Cardiac fibroblast (primary cell): ENCODE measurements at places on chromosomes 4 and X.

- DNase-seq: no peak
Observed at GRCh38 chr4:183961795-183962194, 56.7 kb downstream of the STOX2 start.

GRCh38 chrX:28188526-28188925 lies 207.3 kb upstream of the DCAF8L1 start:
- DNase-seq: peak; percentile 13

GRCh38 chr4:23660865-23661264 lies 229.0 kb downstream of the PPARGC1A start:
- DNase-seq: no peak

- peak; percentile 61 for DNase-seq
Observed at GRCh38 chr4:66071911-66072310, 401.6 kb upstream of the EPHA5 start.

DNA sequence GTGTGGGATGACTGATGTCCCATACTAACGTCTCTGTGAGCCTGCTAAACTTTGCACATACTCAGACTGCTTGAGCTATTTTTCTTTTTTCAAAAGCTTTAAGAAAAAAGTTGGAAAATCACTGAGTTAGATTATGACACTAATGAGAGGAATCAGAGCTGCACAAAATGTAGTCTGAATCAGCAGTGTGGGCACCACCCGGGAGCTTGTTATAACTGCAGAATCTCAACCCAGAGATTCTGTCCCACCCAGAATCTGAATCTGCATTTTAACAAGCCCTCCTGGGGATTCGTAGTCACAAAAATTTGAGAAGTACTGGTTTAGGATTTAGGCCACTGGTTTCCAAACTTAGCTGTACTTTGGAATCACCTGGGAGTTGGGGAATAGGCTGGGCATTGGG lies 102.1 kb upstream of the MID1IP1 start:
- DNase-seq: no peak

DNA sequence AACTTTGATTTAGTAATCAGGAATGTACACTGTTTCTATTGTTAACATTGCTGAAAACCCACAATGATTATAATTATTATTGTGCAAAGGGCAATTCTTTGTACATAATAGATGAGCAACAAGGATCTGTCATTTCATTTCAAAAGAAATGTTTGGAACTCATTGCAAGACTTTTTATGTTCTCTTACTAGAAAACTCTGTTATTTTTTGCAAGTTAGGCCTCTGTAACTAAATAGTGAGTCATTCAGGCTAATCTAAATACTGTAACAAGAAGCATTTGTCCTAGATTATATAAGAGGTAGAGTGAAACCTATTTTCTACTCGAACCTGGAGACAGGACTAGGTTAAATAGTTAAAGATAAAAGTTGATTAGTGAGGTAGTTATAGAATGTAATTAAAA lies 93.2 kb upstream of the FAM47B start:
- peak; percentile 13 for DNase-seq

GRCh38 chr4:76535603-76536372 lies 100.8 kb downstream of the SHROOM3 start:
- no peak for DNase-seq

DNA sequence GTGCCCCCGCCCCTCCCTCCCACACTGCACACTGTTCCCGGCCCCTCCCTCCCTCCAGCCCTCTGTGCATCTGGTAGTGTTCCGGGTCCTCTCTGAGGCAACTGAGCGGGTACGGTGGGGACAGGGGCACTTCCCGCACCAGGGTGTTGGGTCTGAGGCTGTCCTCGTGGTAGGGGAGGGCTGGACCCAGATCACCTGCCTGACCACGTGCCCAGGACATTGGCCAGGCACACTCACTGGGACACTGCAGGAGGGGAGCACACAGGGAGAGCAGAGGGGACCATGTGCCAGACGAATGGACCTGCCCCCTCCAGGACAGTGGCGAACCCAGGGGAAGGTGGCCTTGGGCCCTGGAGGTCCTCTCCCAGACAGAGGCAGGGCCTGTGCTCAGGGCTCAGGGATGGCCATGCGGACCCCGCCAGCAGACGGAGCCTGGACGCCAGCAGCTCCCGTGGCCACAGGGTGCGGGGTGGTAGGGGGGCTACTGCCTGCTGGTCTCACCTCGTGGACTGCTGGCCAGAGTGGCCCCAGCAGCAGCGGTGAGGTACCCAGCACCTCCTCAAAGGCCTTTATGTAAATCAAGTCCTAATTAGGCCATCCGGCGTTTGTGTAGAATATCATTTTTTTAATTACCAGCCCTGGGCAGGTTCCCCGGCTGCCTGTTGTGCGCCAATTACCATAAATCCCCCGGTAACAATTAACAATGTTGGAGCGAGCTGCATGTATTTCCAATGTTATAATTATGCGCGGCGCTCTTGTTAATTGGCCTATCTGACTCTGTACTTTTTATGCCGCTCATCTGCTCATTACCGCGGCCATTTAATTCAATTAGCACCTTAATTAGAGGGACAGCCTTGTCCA lies 106.9 kb downstream of the FAM53A start:
- no peak for DNase-seq

DNA sequence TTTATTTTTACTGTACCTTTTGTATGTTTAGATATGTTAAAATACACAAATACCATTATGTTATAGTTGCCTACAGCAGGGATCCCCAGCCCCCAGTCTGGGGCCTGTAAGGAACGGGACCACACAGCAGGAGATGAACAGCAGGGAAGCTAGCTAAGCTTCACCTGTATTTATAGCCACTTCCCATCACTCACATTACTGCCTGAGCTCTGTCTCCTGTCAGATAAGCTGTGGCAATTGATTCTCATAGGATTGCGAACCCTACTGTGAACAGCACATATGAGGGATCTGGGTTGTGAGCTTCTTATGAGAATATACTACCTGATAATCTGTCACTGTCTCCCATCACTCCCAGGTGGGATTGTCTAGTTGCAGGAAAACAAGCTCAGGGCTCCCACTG lies 73.9 kb downstream of the BMPR1B start:
- no peak for DNase-seq

GRCh38 chrX:115344885-115345614 lies 55.5 kb downstream of the LUZP4 start:
- peak; percentile 96 for DNase-seq

- DNase-seq: peak; percentile 3
Observed at GRCh38 chrX:111270339-111270738, at the start of gene CAPN6. TSS of gene CAPN6 (minus strand) at chrX:111270483. CDS start at chrX:111263936, 6,547 bp downstream.

GRCh38 chrX:16156692-16157331 lies 10.5 kb upstream of the MAGEB17 start:
- no peak for DNase-seq

- no peak for DNase-seq
Observed at GRCh38 chr4:101651778-101652177, 138.8 kb upstream of the BANK1 start.

DNA sequence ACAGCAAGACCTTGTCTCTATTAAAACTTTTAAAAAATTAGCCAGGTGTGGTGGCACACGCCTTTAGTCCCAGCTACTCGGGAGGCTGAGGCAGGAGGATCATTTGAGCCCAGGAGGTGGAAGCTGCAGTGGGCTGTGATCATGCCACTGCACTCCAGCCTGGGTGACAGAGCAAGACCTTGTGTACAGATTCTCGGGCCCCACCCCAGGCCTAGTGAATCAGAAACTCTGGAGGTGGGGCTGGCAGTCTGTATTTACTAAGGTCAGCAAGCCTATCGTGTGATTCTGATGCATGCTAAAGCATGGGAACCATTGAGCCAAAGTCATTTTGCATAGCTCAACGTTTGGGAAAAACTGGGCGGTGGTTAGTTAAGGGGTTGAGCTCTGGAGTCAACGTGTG lies 3.5 kb downstream of the S100G start:
- DNase-seq: no peak

DNA sequence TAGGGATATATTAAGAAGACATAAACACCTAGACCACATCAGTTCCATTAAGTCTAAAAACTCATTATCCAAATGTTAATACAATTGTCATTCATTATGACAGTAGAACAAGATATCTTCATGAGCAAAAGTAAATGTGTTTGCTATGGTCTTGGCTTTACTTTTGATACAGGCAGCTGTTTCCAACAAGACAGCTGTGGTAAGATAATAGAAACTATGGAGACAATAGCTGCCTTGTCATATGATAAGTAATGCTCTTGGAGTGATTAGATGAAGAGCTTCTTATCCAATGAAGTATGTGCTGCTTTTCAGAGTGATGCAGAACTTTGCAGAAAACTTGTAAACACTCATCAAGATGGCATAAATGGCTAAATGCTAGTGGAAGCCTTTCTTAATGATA lies 1066.0 kb downstream of the FSTL5 start:
- no peak for DNase-seq

DNA sequence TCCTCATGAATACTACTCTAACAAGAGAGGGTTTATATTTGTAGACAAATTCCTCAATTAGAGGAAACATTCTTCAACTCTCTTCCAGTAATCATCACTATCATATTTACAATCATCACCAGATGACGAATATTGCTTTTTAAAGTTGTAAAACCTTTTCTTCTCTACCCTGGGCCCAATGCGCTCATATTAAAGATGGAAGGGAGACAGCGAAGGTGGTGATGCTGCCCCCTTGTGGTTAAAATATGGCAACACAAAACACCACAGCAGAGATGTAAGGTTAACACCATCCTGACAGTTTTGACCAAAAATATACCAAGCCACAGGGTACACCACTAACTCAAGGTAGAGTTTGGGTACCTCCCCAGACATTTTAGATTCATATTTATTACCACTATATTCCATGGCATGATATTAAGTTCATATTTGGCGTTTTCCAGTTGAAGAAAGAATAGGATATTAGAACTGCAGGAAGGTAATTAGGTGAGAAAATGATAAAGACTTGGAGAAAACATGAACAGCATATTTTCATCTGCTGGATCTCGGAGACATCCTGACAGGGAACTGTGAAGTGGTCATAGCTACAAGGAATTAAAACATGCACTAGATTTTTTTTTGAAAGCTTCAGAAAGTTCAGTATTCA lies 72.8 kb downstream of the SLC9A7 start:
- peak; percentile 65 for DNase-seq

GRCh38 chr4:10589799-10590198 lies 94.8 kb downstream of the CLNK start:
- peak; percentile 75 for DNase-seq

DNA sequence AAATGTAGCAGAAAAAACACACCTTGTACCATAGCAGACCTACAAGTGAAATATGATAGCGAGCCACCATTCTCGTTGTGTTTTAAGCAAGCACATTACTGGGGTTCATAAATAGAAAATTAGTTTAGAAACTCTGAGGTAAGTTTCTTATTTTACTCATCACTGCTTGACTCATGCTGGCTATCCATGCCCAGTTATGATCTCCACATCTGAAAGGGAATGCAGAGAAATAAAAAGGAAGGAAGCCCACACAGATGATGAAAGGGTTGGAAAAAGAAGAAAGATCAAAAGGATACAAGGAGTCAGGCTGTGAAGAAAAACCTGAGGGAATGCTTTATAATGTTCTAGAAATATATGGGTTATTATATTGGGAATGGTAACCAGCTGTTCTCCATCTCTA lies 54.5 kb downstream of the CAMK2D start:
- peak; percentile 22 for DNase-seq

- no peak for DNase-seq
Observed at GRCh38 chr4:3043282-3044020, 30.9 kb downstream of the HTT-AS start.

- peak; percentile 77 for DNase-seq
Observed at GRCh38 chr4:84814094-84814750, 152.3 kb downstream of the WDFY3 start.

GRCh38 chr4:16225863-16226815 lies at the start of gene TAPT1:
TSS of gene TAPT1 (minus strand) at chr4:16226471. CDS start at chr4:16226457, 14 bp downstream.
- peak; percentile 55 for DNase-seq

DNA sequence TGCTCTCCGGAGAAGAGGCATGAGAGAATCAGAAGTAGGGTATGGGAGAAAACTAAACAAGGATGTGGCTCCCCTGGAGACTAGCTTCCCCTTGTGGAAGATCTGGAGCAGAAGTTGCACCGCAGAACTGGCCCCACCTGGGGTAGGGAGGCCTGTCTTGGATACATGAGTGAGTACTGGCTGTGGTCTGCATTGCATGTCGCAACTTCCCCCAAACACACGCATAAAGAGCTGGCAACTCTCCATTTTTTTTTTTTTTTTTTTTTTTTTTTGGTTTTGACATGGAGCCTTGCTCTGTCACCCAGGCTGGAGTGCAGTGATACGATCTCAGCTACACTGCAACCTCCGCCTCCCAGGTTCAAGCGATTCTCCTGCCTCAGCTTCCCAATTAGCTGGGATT lies 119.9 kb downstream of the EGF start:
- peak; percentile 16 for DNase-seq

- DNase-seq: no peak
Observed at GRCh38 chrX:18578546-18578945, 93.4 kb downstream of the RS1 start.

- DNase-seq: no peak
Observed at GRCh38 chr4:83709627-83710026, 173.7 kb downstream of the GPAT3 start.

DNA sequence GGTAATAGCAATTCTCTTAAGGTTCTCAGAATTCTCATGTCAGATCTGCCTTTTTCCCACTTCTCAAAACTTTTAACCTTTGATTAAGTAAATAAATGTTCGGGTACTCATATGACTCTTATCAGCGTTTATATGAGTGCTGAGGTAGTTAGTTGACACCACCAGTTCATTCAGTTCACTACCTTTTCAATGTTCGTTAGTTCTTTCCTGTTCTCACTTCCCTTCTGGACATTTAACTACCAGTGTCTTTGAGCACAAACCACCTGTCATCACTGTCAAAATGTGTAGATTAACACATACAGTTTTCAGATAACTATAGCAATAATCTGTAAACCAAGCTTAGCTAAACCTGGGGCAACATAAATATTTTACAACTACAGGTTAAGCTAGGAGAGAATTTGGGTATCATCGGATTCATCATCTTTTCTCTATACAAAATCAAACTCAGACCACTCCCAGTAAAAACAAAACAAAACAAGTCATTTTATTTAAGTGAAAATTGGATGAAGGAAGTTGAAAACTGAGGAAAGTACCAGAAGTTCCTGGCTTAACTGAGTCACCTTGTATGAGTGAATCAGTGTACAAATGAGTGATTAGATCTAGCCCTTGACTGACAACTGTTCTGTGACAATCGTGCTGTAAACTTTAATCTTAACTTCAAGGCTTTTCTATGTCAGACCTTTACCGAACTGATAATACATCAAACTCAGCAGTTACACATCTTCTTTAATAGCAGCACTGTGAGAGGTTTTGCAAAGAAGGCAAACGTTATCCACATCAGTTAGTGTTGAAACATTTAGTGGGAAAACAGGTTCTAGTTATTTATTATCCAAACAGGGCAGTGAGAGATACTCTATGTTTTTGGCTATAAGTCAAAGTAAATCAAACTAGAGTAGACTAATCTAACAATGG lies 41.9 kb downstream of the ARHGEF38 start:
- no peak for DNase-seq

DNA sequence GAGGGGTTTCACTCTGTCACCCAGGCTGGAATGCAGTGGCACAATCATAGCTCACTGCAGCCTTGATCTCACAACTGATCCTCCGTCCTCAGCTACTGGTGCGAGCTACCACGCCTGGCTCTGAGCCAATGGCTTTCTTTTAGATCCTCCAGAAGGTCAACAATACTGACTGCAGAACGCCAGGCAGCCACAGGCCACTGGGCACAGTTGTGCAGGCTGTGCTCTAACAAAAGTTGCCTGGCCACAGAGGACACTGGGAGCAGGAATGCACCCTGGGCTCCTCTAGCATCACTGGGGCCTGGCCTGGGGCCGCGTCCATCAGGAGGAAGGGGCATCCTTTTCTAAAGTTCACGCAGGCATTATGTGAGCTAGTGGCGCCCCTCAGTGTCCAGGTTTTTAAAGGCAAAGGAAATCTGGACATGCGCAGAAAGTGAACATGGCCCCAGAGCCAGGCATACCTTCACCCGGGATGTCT lies 14.9 kb upstream of the PORCN start:
- DNase-seq: peak; percentile 61
